Peyer's patch (tissue), 4 donors: ENCODE measurements at places on chromosomes 1 and 21.

DNA sequence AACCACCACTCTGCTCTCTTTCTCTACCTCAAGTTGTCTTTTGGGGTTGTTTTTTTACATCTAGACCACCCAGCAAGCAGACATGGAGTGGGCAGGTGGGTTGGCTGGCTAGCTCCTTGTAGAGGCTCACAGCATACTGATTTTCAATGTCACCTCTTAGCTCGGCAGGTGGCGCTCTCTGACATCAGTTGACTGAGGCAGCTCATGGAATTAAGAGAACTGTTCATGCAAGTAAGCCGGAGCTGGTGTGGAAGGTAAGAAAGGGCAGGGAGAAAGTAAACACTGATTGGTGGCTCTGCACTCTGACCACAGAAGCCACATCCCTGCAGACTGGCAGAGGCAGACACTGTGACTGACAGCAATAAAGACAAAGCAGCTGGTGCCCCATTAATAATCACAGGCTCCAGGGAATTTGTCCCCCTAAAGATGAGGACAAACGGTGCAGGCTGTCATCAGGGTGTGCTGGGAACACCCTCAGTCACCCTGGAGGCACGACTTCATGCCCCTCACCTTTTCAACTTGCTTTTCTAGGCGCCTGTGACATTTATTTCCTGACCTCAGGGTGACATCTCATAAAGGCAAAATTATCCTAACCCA lies 226.8 kb downstream of the LMX1A start:
- no peak for DNase-seq

GRCh38 chr1:31746687-31747086 lies 17.5 kb downstream of the ADGRB2 start:
- no peak for DNase-seq

- DNase-seq = no peak
Measured at GRCh38 chr1:96987186-96987703, 265.7 kb downstream of the PTBP2 start.

GRCh38 chr21:41752231-41752681 lies 14.6 kb downstream of the RIPK4 start:
- DNase-seq = no peak

DNA sequence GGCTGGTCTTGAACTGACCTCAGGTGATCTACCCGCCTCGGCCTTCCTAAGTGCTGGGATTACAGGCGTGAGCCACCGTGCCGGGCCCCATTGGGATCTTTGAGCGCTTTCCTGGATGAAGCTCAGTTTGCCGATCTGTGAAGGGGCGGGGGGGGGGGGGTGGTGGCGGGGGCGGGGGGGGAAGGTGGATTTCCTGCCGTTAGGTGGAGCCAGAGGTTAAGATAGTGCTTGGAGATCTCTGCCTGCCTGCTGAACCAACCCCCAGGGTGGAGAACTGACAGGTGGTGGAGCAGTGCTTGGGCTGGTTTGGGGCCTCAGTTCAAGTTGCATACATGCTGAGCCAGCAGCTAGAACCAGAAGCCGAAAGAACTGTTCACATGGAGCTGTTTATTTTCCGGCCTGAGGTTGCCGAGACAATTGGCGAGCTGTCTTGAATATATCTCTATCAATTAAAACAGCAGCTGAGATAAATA lies 1.7 kb downstream of the TMCC2 start:
- peak; percentile 68 for DNase-seq
